ENCODE measurements at places on chromosomes 2 and 18.

DNA sequence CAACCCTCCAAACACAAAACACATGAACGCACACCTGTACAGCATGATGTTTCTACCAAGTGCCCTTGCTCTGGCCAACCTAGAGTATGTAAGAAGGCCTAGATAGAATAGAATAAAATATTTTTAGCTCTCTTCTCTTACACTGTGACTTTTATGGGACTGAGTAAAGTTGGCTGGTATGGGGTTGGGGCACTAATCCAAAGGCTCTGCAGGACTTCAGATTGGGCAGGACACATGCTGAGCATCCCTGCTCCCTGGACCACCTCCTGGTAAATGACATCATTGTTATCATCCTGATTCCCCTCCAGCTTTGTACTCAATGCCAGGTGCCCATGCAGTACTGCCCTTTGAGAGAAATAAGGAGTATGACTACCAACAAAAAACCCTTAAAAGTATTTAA lies 322.2 kb downstream of the SLC8A1 start:
- DNase-seq: no peak

DNA sequence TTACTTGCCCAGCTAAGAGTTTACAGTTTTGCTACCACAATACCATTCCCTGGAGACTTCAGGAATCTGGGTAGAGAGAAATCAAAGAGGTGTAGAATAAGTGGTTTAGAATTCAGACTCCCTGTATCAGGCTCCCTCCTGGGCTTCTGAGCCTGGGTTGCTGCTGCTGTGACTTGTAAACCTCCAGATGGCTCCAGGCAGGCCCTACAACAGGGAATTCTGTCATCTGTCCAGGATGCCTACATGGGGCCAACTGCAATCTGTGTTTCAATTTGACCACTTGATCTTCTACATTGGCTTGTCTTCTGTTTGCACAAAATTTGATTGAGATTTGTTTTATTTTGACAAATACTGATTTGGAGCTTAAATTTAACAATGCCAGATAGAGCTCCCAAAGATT lies 183.9 kb downstream of the RAD51AP2 start:
- DNase-seq: no peak

DNA sequence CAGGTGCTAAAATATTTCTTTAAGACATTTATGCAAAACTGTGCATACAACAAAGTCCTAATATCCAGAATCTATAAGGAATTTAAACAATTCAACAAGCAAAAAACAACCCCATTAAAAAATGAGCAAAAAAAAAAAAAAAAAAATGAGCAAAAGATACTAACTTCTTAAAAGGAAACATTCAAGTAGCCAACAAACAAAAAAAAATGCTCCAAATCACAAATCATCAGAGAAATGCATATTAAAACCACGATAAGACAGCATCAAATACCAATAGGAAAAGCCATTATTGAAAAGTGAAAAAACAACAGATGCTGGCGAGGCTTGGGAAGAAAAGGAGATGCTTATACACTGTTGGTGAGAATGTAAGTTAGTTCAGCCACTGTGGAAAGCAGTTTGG lies 34.9 kb downstream of the B4GALT6 start:
- no peak for DNase-seq

- DNase-seq: no peak
Measured at GRCh38 chr2:40439473-40439872, 12.4 kb downstream of the SLC8A1 start.

Measured in activated CD4-positive, CD25-positive, alpha-beta regulatory T cell treated with anti-CD3 and anti-CD28 coated beads, Interleukin-2, amount 50 U/mL, for 16 hours (primary cell).